ENCODE measurements at places on chromosomes 5 and 9.

DNA sequence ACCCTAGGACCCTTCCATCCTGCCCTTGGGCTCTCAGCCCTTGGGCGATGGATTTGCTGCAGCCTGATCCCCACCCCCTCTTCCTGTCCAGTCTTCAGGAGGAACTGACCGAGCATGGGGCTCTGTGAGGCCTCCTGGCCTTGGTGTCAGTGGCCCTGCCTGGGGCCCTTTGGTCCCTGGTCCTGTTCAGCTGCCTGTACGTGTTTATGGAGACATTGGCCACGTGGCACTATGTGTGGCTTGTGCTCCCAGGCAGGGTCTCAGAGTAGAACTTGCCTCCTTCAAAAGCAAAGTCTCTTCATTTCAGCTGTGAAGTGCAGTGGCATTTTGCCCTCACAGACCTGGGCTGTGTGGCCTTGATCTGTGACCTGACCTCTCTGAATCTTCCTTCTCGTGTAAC, 11.1 kb downstream of the FCN2 start:
- no peak for DNase-seq

DNA sequence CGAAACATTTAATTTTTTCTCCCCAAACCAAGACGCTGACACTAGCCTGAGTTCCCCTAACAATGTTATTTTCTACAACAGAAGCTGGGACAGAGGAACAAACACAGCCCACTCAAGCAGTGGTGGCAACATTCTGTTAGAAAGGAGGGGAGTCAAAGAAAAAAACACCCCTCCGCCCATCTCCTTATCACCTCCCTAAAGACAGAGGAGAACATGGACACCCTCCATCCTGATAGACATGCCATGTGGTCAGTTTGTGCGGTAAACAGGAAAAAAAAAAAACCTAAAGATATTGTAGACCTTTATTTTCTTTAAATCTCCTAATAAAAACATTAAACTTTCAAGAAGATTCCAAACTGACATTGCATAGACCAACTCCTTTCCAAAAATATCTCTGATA, 2.9 kb upstream of the DPM2 start:
- DNase-seq, result no peak

DNA sequence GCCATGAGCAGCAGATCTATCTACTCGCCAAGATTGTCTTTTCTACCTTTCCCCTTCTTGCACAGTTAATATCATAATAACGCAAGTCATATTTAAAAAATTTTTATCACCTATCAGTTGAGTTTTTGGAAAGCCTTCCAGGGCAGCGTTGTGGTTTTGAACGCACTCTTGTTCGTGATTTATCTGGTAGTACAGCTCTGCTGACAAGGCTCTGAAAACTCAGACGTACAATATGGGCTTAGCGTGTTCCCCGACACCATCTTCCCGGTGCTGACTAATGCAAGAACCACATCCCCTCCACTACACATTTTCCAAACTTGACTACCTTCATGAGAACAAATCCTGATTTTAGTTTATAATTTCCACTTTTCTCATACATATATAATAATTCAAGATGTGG, 1.6 kb upstream of the NFIL3 start:
- DNase-seq, result no peak

DNA sequence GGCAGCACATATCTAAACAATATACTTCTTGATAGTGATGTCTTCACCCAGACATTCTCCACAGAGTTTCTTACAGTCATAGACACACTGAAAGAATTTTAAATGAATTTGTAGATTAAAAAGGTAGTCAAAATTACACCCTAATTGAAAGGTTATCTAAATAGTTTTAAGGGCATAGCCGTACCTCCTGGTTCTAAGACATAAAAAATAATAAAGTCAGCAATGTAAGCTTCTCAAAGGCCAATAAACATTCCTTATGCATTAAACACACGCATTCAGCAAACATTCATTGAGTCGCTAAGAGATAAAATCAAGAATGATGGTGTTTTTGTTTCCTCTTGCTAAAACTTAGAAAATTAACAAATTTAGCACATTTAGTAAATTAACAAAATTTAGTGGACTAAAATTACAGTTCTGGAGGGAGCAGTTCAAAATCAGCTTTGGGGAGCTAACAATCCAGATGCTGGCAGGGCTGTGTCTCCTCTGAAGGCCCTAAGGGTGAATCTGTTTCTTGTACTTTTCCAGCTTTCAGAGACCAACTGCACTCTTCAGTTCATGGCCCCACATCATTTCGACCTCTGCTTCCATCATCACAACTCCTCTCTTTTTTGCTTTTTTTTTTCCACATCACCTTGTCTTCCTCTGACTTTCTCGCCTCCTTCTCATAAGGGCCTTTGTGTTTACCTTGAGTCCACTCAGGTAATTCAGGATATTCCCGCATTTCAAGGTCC, 516.5 kb downstream of the DNAH5 start:
- DNase-seq, result no peak

GRCh38 chr9:76607730-76608436, 148.9 kb downstream of the GCNT1 start:
- no peak for DNase-seq

DNA sequence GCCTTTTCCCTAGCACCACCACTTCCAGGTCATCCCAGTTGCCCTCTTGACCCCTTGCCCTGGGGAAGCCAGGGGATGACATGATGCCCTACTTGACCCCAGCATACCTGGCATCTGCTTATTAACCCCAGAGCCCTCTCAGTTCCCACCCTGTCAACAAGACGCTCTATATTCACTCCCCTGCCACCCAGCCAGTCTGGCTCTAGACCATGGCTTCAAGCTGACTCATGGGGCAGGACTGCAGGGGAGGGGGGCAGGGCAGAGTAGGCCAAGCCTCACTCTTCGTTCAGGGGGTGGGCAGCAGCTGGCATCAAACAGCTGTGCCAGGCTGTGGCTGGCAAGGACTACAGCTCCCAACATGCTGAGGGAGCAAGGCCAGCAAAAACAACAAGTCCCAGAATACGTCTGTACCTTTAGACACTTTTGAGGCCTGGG, 5.3 kb downstream of the ATOSB start:
- DNase-seq, result no peak

GRCh38 chr5:106094204-106094607, 1576.5 kb downstream of the EFNA5 start:
- no peak for DNase-seq

GRCh38 chr9:114029311-114030170, 48.6 kb downstream of the AMBP start:
- DNase-seq, result no peak

DNA sequence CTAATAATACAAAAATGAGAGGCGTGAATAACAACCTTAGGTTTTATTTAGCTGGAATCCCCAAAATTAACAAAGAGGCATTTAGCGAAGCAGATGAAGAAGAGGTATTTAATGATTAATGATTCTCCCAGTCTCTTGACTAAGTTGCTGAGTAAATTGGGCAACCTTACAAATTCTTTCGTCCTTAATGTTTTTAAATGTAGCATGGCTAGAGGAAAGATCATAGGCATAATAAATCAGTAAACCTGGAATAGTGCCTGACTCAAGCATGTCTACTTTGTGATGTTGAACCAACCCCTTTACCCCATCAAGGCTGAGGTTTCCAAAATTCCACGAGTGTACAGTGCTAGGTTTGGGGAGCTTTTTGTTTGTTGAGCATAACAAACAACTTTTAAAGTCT, 7.9 kb downstream of the BHMT start:
- DNase-seq, result no peak

- no peak for DNase-seq
These were observed 129.0 kb upstream of the IRX4 start for GRCh38 chr5:2011481-2012411.

DNA sequence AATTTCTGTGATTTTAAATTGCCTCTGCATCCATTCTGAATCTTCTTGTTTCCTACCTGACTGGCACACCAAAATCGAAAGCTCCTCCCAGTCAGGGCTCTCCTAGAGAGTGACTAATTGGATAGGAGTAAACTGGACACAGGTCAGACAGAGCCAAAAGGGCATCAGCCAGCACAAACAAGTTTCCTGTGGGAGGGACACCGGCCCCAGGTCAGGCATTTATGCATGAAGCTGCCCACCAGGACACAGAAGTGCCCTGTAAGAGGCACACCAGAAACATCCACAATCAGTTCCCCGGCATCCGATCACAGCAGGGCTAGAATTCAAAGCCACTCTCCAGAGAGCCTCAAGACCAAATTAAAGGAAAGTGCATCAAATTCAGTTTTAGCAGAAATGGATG, 78.4 kb downstream of the SFXN1 start:
- DNase-seq, result no peak

- DNase-seq, result no peak
These were observed 2.8 kb upstream of the STOML2 start for GRCh38 chr9:35105571-35106342.

DNA sequence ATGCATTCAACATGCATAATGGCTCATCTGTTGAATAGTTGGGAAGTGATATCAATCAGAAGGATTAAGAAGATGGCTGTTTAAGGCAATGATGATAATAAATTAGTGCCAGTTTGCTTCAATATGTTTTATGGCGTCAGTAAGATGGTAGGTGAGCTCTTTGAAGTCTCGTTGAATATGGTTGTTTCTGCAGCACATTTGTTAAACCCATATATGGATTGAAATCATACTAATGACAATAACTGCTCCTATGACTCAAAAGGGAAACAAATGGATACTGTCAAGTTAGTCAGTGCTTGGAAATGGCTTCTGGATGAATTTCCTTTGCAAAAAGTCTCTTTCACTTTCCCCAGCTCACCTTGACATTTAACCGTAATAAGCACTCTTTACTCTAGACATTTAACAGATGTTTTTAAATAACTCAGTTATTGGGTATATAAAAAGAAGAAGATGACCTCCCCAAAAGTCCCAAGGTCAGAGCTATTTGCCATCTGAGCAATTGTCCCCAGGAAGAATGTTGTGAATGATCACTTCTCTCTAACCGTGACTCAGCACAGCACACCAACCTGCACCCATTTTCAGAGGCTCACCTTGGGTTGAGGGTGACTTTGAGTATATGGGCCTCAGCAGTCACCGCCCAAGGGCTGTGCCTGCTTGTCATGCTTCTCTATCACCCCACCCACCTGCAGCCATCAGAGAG, 133.4 kb downstream of the GRIA1 start:
- no peak for DNase-seq
